ENCODE measurements at places on chromosomes 5 and 9.

- no peak for DNase-seq
Measured at GRCh38 chr9:83355729-83356151, 182.5 kb downstream of the FRMD3 start.

- no peak for DNase-seq
Measured at GRCh38 chr5:136674178-136674577, 308.8 kb upstream of the TRPC7 start.

DNA sequence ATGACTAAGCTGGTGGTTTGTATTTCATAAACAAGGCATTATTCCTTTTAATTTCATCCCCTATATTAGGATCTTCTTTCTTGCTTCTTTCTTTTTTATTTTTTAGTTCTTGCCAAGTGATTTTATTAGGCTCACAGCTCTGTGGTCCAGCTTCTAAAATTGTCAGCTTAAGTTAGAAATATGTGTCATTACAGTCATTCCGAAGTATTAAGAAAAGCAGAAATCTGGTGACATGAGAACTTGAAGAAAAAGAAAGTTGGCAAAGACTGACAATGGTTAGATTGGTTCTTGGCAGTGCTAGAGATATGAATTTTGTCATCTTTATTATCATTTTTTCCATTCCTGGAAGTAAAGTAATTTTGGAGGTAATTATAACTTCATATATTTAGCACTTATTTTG lies 166.5 kb upstream of the PRR16 start:
- no peak for DNase-seq

DNA sequence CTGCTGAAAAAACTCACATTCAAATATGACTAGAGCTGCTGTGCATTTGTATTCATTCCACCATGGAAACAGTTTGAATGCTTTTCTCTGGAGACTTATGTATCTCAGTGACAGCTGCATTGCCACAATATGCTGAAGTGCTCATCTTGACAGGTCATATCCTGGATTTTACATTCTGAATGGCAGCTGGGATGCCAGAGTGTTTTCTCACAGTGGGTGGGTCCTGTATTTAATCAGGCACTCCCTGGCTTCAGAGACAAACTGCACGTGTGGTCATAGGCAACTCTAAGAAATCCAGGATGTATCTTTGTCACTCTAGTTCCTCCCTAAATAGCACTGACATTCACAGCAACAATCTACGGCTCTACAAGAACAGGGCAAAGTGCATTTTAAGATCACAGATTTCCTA lies 75.6 kb downstream of the ST8SIA4 start:
- no peak for DNase-seq

- no peak for DNase-seq
Measured at GRCh38 chr5:148457183-148457620, 73.4 kb downstream of the FBXO38 start.

- no peak for DNase-seq
Measured at GRCh38 chr5:6743161-6743560, 29.9 kb downstream of the TENT4A start.

- no peak for DNase-seq
Measured at GRCh38 chr5:172439785-172440477, 14.4 kb downstream of the SH3PXD2B start.

DNA sequence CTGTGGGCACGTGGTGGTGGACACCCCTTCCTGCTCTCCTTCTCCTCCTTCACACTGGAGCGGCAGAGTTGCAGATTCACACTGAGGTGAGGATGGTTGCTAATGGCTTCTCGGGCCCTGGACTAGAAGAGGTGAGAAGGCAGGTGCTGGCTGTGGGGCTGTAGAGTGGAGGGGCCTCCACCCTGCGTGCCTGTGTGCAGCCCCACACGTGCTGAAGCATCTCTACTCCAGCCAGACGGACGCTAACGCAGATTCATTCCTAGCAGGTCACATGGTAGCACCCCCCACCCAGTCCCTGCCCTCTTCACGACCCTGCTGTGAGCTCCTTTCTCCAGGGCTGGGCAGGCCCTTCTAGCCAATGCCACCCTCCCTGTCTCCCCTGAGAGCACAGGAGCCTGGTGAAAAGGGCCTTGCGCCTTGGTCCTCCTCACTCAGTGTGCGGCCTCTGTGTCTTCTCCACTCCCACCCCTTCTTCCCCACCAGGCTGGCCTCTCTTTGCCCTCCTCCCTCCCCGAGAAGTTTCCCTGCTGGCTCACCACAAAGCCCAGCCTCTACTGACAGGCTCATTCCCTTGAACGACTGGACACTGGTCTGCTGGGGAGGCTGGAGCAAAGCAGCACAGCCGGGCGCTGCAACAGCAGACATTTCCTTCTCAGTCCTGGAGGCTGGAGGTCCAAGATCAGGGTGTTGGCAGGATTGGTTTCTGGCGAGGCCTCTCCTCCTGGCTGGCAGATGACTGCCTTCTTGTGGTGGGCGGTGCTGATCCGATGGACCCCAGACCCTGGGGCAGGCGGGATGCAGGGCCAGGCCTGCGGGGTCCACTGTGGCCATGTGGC lies 14.2 kb downstream of the CACNA1B start:
- no peak for DNase-seq

GRCh38 chr5:102481054-102481715 lies 17.6 kb downstream of the SLCO6A1 start:
- no peak for DNase-seq

DNA sequence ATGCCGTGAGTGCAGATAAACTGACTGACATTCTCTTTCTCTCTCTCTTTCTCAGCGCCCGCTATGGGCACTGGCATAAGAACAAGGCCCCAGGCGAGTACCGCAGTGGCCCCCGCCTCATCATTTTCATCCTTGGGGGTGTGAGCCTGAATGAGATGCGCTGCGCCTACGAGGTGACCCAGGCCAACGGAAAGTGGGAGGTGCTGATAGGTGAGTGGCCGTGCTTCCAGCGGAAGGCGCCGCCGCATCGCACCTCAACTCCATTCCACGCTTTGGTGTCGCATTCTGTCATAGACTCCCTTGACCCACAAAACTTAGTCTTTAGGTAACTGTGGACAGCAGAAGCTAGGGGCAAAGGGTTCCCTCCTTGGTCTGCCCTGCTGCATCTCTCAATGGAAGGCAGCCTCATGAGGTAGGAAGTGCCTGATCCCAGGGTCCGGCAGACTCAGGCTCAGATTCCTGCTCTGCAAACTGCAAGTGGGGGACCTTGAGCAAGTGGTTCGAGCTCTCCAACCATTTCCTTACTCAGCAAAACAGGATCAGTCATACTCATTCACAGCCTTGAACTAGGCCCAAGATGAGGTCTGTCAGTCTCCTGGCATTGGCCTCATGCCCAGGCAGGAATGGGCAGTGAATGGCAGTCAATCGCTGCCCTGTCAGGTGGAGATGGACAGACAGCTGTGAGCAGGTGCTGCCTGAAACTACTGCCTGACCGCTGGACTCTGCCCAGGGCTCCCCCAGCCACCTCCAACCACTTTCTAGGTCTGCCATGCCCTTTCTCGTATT lies 24.2 kb upstream of the CFAP157 start:
- no peak for DNase-seq

GRCh38 chr5:67014957-67015400 lies 181.6 kb downstream of the CD180 start:
- DNase-seq, result no peak

DNA sequence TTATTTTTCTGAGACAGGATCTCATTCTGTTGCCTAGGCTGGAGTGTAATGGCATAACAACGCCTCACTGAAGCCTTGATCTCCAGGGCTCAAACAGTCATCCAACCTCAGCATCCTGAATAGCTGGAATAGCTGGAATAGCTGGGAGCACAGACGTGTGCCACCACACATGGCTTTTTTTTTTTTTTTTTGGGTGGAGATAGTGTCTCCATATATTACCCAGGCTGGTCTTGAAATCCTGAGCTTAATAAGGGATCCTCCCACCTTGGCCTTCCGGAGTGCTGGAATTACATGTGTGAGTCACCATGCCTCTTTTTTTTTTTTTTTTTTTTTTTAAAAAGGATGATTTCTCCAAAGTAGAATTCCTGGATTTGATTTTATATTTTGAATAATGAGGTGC lies 60.7 kb downstream of the NSD1 start:
- DNase-seq, result no peak

DNA sequence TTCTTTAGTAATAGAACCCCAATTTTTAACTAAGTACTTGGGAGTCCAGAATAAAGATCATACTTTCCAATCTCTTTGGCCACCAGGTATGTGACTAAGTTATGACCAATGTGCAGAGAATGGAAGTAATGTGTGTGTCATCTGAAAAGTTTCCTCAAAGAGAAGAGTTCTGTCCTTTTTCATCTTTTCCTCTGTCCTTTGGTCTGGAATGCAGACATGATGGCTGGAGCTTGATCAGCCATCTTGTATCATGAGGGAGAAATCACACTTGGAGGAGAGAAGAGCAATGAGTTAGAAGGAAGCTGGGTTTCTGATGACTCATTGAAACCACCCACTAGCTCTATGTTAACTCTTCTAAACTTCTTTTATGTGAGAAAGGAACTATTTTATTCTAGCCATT lies 5.5 kb upstream of the CPEB4 start:
- no peak for DNase-seq

DNA sequence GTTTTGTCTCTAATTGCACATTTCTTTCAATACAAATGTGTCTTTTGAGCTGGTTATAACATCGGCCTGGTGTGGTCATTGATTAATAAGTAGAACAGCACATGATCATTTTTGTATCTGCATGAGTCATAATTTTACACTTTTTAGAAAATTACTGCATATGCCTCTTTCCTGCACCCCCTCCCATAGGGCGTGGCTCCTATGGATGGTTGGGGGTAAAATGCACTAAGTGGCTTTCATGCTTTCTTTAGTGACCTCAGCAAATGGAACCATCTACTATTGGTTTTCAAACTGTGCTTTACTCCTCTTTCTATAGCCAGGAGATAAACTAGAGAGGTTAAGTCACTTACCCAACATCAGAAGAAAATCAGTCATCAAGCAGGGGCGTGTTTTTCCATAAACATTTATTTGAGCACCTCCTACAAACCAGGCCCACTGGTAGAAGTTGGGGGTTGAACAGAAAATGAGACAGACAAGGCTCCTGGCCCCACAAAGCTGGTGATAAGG lies 3.8 kb downstream of the ANXA6 start:
- DNase-seq, result no peak

GRCh38 chr5:17713301-17713700 lies 79.0 kb downstream of the TAF11L14 start:
- DNase-seq, result no peak

DNA sequence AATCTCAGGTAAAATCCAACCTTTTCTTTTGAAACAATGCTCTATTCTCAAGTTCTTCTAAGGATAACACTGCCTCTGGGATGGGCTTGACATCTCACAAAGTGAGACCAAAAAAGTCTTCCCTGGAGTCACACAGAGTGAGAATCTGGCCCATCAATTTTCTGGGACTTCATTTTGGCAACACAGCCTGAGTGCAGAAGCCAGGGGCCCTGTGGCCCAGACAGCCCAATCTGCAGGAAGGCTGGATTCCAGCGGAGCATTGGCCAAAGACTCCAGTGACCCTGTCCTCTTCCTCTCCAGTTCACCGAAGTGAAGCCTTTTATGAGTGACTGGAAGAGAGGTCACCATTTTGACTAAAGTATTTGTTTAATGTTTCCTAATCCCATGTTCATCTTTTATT lies 105.1 kb downstream of the PLK2 start:
- no peak for DNase-seq

DNA sequence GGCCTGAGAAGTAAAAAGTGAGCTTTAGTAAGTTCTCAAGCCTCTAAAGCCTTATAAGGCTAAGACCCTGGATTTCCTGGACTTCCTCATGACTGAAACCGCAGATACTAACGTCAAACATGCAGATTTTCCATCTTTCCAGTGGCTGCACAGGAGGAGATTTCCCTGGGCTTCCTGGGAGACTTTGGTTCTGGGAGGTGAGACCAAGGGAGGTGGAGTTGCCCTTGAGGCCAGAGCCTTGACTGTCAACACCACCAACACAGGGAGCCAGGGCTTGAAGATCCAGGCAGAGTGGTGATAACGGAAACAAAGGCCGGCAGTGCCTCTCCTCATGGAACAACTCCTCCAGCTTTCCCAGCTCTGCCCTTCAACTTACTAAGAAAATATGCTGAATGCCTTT lies 144.7 kb upstream of the LRRTM2 start:
- DNase-seq, result no peak

DNA sequence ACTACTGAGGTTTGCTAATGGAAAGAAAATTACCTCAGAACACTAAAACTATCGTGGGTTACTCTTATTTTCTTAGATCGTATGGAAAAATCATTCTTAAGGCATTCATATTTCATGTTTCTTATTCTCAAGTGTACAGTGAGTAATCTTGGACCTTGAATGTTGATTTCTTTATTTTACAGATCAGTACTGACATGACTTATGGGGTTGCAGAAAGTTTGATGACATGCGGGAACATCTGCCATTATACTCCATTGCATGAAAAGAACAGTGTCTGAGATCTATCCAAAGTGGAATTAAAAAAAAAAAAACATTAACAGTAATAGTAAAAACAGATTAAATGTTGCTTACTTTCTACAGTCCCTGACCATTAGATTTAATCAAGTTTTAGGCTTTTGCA lies 1290.2 kb upstream of the WWC1 start:
- DNase-seq, result no peak

GRCh38 chr9:37596504-37596903 lies 4.1 kb upstream of the TOMM5 start:
- DNase-seq, result no peak

- DNase-seq, result no peak
Measured at GRCh38 chr5:62127098-62127736, 178.8 kb upstream of the KIF2A start.

GRCh38 chr5:118919016-118919415 lies 69.3 kb downstream of the DTWD2 start:
- no peak for DNase-seq

- no peak for DNase-seq
Measured at GRCh38 chr5:96088706-96089498, 127.3 kb upstream of the ELL2 start.

GRCh38 chr9:82969291-82969690 lies 93.7 kb downstream of the RASEF start:
- no peak for DNase-seq

GRCh38 chr9:98129451-98129881 lies 10.4 kb upstream of the TRIM14 start:
- no peak for DNase-seq

DNA sequence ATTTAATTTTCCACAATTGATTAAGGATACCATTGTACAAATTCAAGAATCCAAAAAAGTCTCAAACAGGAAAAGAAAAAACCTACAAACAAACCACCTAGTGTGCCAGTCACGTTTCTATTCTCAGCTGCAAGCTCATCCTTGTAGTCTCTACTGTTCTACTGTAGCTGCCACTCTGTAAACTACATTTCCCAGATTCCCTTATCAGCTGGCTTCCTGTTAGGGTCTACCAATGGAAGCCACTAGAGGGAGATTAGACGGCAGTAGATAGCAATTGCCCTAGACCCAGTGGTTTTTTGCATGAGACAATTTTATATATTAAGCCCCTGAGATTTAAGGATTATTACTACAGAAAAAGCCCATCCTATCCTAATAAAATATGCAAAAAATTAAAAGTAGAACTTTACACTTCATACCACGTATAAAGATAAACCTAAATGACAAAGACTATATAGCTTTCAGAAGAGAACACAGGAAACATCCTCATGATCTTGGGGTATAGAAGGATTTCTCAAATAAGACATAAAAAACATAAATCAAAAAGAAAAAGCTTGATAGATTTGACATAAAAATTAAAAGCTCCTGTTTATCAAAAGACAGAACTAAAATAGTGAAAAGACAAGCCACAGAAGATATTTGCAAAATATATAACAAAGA lies 37.4 kb downstream of the P4HA2 start:
- DNase-seq, result peak; percentile 15

- peak; percentile 17 for DNase-seq
Measured at GRCh38 chr5:112417931-112418658, 982 bp downstream of the EPB41L4A start.
